D721Med (cell line): ENCODE measurements at places on chromosomes 1 and 21.

- no peak for DNase-seq
Observed at GRCh38 chr1:100866041-100866900, 28.4 kb downstream of the EXTL2 start.

- no peak for DNase-seq
Observed at GRCh38 chr1:208449951-208450350, 205.8 kb upstream of the PLXNA2 start.

- no peak for DNase-seq
Observed at GRCh38 chr1:6724517-6725141, 23.0 kb upstream of the DNAJC11 start.

- DNase-seq, result no peak
Observed at GRCh38 chr21:21156957-21157356, 158.7 kb downstream of the NCAM2 start.

- no peak for DNase-seq
Observed at GRCh38 chr1:67893126-67893495, 59.8 kb upstream of the GNG12 start.

DNA sequence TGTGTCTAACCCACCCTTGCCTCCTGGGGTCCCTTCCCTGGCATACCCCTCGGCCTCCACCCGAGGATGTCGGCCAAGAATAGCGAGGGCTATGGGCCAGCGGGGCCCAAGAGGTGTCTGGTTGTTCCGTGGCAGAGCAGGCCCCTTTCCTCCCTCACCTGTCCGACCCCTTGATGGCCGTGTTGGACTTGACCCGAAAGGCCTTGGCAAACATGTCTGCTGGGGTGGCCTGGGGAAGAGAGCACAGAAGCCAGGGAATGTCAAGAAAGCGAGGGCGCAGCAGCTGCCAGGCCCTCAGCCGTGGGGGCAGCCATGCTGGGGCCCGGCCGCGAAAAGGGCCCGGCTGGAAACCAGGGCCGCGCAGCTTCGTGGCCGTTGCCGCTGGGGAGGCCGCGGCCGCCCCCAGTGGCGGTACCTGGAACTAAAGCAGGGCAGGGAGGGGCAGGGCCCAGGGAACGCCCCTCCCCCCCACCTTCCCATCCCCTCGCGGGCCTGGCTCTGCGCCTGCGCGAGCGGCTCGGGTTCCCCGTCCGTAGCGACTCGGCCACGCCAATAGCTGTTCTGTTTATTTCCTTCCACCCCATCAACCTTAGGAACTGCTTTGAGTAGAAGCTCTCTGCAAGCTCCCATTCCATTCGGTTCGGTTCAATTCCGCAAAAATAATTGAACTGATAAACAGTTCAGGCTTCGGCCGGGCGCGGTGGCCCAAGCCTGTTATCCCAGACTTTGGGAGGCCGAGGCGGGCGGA lies at the start of gene EIF2D:
Gene EIF2D, minus strand, starts transcription at position 337 of the 748 bp plus-strand sequence. Its CDS starts 123 bp downstream, at position 214.
- peak; percentile 100 for DNase-seq

GRCh38 chr1:36555041-36555440 lies 72.3 kb upstream of the CSF3R start:
- DNase-seq, result no peak

DNA sequence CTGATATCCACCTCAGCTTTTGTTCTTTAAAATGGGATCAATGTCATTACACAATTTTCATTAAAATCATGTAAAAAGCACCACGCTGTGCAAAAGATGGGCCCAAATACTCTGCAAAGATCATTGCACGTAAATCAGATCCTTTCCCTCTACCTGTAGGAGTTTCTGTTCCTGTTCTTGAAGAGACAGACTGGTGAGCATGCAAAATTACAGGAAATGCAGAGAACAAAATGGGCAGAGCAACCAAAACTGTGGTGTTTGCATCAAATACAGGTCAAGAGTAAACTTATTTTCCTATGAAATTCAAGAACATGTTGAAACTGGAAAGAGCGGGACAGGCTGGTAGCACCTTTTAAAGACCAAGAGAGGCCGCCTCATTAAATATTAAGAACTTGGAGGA lies 294.9 kb upstream of the ADGRL2 start:
- no peak for DNase-seq

DNA sequence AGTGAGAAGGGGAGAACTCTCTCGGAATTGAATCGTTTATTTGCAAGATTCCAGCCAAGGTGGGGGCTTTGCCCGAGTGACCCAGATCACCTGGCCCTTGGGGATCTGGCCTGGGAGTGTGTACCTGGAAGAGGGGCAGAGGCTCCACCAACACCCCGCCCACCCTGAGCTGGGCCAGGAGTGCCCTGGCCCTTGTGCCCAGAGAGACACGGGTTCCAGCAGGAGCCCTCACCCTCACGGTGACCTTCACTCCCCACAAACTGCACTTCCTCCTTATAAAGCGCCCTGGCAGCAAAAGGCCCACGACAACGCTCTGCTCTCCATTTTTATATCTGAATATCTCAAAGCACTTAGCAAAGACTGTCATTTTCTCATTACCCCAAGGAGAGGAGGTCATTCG lies 16.6 kb downstream of the CASZ1 start:
- DNase-seq, result no peak

DNA sequence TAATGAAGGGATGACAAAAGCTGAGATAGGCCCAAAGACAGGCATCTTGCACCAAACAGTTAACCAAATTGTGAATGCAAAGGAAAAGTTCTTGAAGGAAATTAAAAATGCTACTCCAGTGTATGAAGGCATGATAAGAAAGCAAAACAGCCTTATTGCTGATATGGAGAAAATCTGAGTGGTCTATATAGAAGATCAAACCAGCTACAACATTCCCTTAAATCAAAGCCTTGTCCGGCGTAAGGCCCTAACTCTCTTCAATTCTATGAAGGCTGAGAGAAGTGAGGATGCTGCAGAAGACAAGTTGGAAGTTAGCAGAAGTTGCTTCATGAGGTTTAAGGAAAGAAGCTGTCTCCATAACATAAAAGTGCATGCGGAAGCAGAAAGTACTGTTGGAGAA lies 4.3 kb upstream of the ANGEL2 start:
- DNase-seq, result no peak

DNA sequence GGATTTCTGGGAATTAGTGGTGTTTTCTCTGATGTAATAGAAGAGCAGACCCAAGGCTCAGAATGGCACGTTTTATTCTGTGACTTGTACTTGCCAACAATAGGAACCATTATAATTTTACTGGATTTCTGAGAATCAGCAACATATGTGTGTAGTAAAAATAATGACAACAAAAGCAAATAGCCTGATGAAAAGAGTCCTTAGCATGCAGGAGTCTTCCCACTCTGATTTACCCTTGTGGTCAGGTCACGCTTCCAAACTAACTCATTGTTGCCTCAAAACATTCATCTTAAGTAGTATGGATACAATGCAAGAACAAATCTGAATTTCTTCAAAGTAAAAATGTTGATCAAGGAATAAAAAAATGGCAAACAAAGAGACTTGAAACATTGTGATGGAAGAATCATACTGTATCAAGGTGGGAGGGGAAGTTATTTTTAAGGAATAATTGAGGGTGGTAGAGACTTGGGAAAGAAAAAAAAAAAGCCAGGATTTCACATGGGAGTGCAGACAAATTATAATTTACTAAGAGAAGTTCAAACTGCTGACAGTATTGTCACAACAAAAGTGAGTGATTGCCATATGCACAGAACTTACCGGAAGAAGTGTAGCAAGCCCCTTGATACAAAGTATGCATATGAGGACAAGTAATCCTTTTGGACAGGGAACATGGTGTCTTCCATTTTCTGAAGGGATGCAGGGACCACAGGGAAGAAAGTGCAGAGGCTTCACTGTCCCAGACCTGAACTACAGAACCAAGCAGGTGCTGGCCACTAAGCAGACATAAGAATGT lies 31.2 kb upstream of the RGL1 start:
- DNase-seq, result no peak

GRCh38 chr1:209109001-209109785 lies 474.3 kb upstream of the CAMK1G start:
- DNase-seq, result no peak

GRCh38 chr1:207812778-207813511 lies 61.1 kb downstream of the CD46 start:
- DNase-seq, result no peak

GRCh38 chr1:70866542-70867264 lies 180.9 kb downstream of the PTGER3 start:
- DNase-seq, result no peak

- DNase-seq, result no peak
Observed at GRCh38 chr1:1758692-1759455, 19.4 kb downstream of the NADK start.

DNA sequence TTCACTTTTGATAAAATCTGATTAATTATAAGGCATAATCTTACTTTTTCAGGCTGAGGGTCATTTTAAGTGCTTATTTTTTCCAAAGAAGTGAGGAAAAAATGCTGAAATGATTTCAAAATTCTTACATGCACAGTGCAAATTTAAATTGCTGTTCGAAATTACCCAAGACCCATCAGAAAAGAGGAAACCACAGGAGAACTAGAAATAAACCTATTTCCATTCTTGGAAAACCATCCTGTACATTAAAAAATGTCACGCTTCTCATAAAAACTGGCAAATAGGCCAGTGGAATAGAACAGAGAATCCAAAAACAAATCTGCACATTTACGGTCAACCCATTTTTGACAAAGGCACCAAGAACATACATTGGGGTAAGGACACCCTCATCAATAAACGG lies 414.9 kb downstream of the SMYD3 start:
- DNase-seq, result no peak

GRCh38 chr1:161506336-161507223 lies 1.3 kb downstream of the FCGR2A start:
- DNase-seq, result no peak

DNA sequence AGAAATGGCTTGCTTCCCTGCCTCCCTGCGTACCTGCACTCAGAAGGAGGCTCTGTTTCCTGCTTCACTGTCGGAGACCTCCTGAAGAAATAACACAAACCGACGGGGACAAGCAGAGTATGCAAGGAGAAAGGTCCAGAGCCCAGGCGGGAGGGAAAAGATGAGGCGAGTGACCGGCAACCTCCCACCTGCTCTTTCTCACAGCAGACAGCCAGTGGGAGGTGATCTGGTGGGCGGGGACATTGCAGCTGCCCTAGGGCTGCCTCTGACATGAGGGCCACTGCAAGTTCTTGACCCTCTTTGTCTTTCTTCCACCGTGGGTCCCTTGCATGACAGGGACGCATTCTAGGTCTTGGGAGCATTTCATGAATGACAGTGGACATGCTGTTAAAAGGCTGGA lies 368.2 kb downstream of the CAMTA1 start:
- no peak for DNase-seq

DNA sequence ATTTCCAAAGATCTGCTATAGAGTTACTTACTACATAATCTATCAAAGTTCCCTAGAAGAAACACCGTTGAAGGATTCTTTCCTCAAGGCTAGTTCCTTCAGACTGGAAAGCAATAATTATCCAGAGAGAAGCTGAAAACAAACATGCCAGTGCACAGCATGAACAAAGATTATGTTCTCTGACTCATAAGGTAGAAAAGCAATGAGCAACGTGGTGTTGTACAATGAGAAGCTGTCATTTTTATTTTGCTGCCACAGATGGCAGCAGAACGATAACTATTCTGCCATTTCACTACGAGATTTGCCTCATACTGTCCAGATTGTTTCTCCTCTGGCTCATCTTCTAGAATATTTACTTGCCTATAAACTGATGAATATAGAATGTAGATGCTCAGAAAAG lies 10.7 kb downstream of the EXTL2 start:
- no peak for DNase-seq

- DNase-seq, result no peak
Observed at GRCh38 chr1:21175324-21175669, 1.4 kb downstream of the EIF4G3 start.

DNA sequence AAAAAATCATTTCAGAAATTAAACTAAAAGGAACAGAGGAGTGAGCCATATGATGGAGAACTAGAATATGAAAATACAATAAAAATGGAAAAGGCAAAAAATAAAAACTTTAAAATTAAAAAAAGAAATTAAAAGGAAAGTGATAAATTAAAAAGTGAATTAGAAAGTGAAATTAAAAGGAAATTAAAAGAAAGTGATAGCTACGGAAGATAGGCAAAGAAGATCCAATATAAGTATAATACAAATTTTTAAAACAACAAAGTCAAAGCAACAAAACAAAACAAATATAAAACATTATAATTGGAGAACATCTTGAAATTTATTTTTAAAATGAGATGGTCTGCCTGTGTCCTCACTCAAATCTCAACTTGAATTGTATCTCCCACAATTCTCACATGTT lies 165.8 kb downstream of the GPATCH2 start:
- no peak for DNase-seq

- DNase-seq, result no peak
Observed at GRCh38 chr21:44456915-44457736, 1.8 kb downstream of the LRRC3 start.

DNA sequence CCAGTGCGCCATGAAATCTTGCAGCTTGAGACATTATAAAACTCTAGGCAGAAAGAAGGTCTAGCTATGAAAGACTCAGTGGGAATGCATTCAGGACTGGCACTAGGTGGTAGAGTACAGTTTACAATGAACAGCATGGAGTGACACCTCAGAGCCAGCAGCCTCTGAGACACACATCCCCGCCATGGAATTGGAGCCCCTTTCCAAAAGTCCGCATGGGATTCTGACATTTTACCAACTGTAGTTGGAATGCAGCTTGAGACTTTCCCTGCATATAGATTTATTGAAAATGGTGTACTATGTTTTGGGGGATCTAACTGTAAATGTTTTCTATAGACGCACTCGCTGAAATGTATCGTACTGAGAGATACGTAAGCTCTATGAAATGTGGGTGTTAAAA lies 116.3 kb downstream of the ZSCAN20 start:
- no peak for DNase-seq

DNA sequence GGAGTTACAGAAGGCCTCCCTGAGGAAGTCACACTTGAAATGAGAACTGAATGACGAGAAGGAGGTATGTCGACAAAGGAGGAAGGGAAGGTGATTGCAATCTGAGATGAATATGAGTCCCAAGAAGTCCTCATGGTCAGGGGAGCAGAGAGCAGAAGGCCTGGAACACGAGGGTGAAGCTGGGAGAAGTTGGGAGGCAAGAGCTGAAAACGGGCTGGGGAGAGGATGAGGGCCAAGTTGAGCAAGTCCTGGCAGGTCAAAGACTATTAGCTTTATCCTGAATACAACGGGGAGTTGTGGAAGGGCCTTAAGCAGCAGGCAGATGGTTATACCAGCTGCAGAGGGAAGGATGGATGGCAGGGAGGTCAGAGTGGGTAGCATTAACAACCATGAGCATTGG lies 89.5 kb downstream of the KCNJ15 start:
- DNase-seq, result no peak

GRCh38 chr1:27567971-27568299 lies 36.0 kb downstream of the AHDC1 start:
- DNase-seq, result no peak

- no peak for DNase-seq
Observed at GRCh38 chr1:187266051-187266450, 437.3 kb downstream of the PLA2G4A start.

DNA sequence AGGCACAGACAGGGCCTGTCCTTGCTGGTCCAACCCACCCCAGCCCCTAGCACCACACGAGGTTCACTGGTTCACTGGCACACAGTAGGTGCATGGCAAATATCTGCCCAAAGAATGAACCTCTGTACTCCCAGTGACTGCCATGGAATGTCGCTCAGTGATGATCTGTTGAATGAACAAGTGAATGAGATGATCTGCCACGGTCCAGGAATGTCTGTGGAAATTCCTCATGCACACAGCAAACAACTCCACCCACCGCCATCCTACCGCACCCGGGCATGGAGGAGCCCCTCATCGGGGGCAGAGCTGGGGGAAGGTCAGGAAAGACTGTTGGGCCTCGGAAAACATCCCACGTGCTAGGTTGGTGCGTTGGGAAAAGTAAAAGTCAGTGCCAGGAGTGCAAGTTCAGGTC lies 1.7 kb downstream of the HSPG2 start:
- DNase-seq, result no peak
